Esophagus muscularis mucosa (tissue), 4 donors: ENCODE measurements at places on chromosomes 7 and 10. TPM values are rescaled to one million over a fixed set of nuclear protein-coding genes. Genes with fewer than 3 reads are reported as not detected.

The PSTK gene
- total RNA-seq: 1.4 TPM

DNA sequence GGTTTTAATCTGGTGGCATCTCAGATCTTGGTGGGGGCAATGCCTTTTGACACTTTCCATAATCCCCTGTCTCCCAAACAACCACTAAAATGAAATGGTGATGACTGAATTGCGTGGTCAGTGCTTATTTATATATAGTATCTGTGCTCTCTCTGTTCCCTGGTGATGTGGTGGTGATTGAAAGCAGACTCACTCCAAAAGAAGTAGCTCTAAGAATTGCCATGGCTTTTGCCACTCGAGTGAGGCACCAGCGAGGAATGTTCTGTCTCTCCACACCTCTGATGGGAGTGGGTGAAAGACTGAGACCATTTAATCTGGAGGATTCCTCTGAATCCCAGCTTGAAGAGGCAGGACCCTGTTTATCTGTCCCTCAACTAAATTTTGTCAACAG, 2.8 kb downstream of the DUSP5 start:
- H3K4me3 ChIP-seq: no peak overlapping the region
- no peaks in the 10 kb centered on the region for H3K27me3 ChIP-seq

GRCh38 chr10:1923998-1924397, 186.7 kb upstream of the ADARB2 start:
- no peaks in the 10 kb centered on the region for H3K27me3 ChIP-seq
- H3K4me3 ChIP-seq: no peak overlapping the region
- H3K36me3 ChIP-seq: no peaks in the 10 kb centered on the region
- no peak for DNase-seq
- H3K4me1 ChIP-seq: no peaks in the 10 kb centered on the region
- no peak overlapping the region for H3K27ac ChIP-seq

The DNAJC12 gene
- total RNA-seq: 7.1 TPM
